ENCODE measurements at places on chromosomes 4 and X.

DNA sequence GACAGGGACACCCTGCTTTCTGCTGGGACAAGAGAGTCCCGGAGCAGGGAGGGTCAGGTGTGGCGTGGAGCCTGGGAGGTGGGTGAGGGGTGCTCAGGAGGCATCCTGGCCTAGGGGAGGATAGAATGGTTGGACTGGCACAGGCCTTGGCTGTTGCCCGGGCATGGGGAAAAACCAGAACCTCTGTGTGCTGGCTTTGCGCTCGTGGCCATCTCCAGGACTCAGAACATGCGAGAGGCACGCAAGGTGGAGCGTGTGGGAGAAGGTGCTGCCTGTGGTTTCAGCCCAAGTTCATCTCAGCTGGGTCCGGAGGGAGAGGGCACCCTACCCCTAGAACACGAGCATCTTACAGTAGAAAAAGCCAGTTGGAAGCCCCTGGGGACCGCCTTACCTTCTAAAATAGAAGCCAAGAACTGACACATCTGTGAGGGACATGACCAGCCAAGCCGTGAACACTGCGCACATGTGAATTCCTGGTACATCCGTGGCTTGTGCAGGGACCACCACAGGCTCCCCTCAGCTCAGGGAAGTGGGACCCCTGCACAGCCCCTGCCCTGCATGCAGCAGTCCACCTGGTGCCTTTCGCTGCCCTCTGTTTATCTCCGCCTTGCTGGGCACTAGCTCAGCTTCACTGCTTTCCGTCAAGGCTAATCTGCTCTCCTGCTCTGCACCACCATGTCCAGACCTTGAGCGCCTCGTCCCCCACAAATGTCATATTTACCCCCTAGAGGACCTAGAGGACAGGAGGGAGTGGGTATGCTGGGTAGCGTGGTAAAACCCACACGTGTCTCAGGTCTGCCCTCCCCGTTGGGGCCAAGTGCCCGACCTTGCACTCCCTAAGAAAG is 13.5 kb downstream of the MSANTD1 start:
- DNase-seq, result no peak

- DNase-seq, result peak; percentile 57
Observed at GRCh38 chrX:118464501-118464900, 31.1 kb upstream of the DOCK11 start.

DNA sequence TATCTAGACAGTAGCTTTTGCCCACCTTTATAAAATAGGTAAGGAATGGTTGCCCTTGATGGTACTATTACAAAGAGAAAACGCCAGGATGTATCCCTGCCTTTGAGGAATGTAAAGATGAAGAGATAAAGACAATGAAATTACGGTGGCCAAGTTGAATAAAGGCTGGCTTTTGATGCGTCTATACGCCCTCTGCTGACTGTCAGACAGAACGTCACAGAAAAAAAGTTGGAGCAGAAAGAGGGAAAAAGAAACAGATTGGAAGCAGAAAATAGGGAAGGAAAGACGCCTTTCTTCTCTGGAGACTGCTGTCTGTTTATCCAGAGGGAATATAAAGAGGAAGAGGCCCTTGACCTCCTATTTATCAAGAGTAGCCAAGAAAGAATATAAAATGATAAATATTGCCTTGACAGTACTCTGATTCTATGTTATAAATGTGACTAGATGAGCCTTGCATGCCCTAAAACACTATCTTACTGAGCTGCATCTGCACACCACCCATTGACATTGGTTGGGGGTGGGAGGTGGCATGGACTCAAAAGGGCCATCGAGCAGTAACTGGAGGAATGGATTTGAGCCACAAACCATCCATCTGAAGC is 30.6 kb downstream of the PCDH19 start:
- no peak for DNase-seq

DNA sequence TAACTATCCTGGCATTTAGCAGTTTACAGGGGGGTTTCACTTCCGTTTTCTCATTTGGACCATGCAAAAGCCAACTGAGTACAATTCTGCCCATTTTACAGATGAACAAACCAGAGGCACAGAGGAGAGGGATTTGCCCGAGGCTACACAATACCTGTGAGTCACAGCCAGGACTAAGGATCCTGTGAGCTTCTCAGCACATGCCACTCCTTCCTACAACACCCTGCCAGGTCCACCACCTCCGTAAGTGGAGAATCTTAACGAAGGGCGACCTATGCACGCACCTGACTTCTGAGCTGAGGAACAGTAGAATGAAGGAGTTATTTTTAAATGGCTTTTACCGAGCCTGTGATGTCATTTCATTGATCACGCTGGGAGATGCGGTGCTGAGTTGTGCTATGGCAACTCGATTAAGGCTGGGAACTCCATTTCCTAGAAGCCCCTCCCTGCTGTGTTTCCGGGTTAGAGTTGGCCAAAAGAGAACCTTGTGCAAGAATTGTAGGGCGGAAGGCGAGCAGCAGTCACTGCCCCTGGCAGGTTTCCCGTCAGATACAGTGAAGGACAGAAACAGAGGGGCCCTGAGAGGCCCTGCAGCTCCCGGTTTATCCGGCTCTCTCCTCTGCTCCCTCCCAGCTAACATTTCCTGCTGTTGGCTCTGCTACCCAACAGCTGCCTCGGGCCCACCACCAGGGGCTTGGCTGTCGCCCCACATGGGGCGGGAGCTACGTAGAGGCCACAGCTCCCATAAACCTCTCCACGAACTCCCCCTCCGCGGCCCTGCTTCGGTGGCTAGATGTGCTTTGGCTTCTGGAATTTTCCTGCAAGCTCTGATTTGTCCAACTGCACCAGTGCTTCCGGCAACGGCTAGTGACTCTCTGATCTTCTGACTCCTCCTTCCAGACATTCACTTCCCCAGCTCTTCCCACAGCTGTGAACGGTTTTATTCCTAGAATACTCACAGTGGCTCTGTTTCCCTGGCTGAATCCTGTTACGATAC is 75.1 kb upstream of the USP9X start:
- DNase-seq, result peak; percentile 81

- DNase-seq, result no peak
Observed at GRCh38 chrX:2342281-2342688, 158.5 kb downstream of the DHRSX start.

GRCh38 chr4:80231180-80231579 is 33.9 kb downstream of the PRDM8 start:
- DNase-seq, result no peak

DNA sequence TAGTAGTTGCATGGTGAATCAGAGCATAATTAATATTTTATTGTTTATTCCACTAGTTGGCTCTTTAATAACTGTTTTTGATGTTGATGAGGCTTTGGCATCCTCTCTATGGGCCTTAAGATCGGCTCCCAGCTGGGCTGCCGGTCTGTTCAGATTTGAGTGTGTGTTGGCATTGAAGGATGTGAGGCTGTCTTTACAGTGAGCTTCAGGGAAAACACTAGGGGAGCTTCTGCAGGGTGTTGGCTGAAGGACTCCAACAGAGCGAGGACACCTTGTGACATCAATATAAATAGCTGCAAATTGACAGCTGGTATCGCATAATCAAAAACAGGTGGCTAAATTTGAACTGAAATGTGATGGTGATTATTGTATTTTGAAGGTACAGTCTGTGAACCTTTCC is 322.0 kb downstream of the FSTL5 start:
- no peak for DNase-seq

- DNase-seq, result no peak
Observed at GRCh38 chr4:133452678-133453077, 303.6 kb downstream of the PCDH10 start.

DNA sequence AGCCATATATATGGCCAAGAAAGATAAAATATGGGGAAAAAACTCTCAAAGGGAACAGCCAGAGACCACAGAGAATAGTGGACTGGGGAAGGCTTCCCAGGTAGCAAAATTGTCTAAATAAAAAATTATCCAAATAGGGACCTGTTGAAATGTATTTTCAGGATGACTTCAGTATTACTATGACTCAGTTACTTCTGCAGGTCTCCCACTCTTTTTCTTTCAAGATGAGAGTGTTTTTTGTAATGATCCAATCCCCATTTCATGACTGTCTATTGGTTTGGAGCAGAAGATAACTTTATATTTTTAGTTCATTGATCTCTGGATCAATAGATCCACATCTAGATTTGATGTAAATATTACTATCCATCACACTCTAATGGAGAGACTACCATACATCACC is 372.1 kb upstream of the EMCN start:
- DNase-seq, result no peak

GRCh38 chr4:13833171-13833804 is 205.8 kb upstream of the BOD1L1 start:
- no peak for DNase-seq

DNA sequence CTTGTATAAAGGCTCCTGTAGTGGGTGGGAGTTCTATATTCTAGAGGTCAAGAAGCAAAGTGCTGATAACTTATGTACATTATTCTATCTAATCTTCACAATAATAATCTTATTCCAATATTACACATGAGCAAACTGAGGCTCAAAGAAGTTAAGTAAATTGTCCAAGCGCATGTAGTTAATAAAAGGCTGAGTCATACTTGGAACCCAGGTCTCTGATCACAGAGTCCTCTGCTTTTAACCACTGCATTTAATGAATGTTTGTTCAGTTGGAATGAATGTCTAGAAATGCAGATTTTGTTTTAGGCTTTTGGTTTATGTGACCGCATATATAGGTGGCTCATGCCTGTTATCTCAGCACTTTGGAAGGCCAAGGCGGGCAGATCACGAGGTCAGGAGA is 88.4 kb upstream of the PAQR3 start:
- no peak for DNase-seq

DNA sequence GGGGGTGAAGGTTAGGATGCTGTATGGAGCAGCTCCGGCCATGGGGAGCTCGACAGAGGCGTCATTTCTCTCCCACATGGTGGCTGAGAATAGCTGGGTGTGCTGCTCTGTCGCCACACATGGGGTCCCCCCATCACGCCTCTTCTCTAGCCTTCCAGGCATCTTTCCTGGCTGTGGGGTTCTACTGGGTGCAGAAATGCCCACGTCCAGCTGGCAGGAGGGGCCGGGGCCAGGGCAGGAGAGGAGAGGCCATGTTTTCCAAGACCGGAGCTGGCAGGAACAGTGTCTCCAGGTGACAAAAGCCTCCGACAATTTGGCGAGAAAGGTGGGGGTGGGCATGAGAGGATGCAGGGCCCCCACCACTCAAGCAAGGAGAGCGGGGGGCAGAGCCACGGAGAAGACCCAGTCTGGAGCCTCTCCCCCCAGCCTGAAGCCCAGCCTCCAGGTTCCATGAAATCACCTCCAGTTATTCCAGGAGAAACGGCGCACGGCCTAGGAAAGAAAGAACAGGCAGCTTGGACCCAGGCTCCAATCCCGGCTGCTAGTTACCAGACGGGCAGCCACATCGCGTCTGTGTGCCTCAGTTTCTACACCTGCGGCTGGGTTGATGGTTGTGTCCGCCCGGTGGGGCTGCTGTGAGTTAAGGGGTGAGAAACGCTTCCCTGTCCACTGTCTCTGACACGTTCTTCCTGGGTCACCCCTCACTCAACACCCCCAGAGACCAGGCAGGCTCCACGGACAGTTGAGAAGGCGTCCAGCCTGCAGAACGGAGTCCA is 27.4 kb upstream of the SPON2 start:
- DNase-seq, result no peak

DNA sequence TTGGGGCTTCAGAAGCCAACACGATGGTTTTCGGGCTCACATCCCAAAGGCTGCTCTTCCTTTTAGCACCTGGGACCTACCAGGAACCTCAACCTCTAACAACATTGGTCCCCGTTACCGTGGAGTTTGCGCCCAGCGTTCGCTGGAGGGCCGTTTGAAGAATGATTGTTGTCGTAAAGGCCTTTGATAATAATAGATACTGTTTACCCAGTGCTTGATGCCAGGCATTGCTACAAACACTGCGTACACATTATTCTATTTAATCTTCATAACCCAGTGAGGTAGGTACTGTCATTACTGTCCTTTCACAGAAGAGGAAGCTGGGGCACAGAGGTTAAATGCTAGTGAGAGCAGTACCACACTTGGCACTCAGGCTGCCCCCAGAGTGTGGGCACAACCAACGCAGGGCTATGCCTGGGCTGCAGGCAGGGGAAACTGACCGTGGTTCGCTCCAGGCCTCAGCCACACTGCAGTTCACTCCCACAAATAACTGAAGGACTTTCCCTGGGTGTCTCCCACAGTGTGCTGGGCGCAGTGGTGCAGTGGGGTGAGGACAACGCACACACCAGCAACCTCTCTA is 1.0 kb upstream of the ACSL1 start:
- peak; percentile 50 for DNase-seq

- peak; percentile 31 for DNase-seq
Observed at GRCh38 chr4:87007528-87008446, 73.0 kb downstream of the AFF1 start.
